ENCODE measurements at places on chromosomes 12 and 14. TPM values are rescaled to one million over a fixed set of nuclear protein-coding genes. Genes with fewer than 3 reads are reported as not detected.

IQSEC3 gene
- 6.5 TPM for polyA plus RNA-seq

GRCh38 chr12:116561181-116561821 lies 2.1 kb downstream of the MAP1LC3B2 start:
- DNase-seq: no peak

DNA sequence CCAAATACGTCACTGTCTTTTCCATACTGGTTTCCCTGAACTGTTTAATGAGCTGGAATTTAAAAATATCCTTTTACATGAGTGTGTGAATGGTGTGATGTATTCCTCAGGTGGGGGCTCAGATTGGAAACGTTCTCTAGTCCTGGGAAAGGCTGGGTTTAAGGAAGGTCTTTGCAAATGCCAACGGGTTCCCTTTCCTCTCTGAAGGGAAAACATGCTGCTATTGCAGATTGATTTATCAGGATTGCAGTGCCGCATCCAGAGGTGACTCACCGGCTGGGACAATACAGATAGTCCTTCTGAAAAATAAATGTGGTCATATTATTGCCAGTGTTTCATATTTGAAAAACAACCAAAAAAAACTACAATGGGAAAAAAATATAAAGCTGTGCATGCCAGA lies 193.1 kb upstream of the FLRT2 start:
- no peak for DNase-seq

FAM161B gene
- 12.1 TPM for polyA plus RNA-seq

- no peak for DNase-seq
These were observed 174.2 kb downstream of the PHETA1 start for GRCh38 chr12:111194703-111195051.

GRCh38 chr12:9099552-9100190 lies 16.0 kb downstream of the A2M start:
- DNase-seq: no peak

KRT6C gene
- not detected for polyA plus RNA-seq

Data from left renal cortex interstitium (tissue), 4 donors.